Renal cortex interstitium (tissue), 15 donors: ENCODE measurements at places on chromosomes 3 and 15. TPM values are rescaled to one million over a fixed set of nuclear protein-coding genes. Genes with fewer than 3 reads are reported as not detected.

Gene ZBTB47
- 12.5 TPM for polyA plus RNA-seq

Gene GCSAM
- 1.3 TPM for polyA plus RNA-seq

Gene CAMKV
- 0.16 TPM for polyA plus RNA-seq

Gene GTF2A2
- 119 TPM for polyA plus RNA-seq

Gene OR4F6
- polyA plus RNA-seq: not detected

Gene VIPR1
- polyA plus RNA-seq: 1.4 TPM

DNA sequence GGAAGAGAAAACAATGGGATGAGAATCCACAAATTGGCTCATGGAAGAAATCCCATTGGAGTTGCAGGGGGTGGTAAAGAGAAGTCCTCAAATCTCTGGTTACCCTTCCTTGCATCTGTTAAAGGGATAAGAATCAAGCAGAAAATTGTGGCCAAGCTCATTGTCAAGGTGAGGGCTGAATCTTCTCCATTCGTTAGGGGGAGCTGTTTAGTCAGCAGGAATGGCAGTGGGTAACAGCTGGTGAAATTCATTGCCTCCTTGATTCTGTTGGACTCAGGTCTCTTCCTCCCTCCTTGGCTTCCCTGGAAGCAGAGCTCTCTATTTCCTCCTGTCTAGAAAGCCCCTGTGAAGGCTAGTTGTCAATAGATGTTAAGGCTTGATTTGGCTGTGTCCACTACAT is 343.1 kb upstream of the SEMA6D start:
- DNase-seq: no peak

GRCh38 chr15:101176625-101177024 is 75.2 kb downstream of the CHSY1 start:
- DNase-seq: no peak

GRCh38 chr15:67685008-67685599 is 140.2 kb upstream of the SKOR1 start:
- peak; percentile 16 for DNase-seq

DNA sequence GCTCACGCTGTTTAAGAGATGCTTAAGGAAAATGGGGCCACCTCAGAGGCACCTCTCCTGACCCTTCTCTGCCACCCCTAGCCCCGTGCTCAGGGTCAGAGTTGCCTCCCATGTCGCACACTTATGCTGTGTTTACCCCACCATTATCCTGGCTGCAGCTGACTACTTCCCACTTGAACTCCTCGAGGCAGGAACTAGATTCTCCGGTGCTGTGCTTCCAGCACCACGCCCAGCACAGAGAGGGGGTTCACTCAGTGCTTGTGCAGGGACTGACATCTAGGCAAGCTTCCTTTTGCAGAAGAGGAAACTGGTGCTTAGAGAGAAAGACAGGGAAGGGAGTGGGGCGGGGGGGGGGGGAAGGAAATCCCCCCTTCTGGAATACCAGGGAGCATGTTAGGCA is 340.1 kb downstream of the RORA start:
- DNase-seq: no peak

DNA sequence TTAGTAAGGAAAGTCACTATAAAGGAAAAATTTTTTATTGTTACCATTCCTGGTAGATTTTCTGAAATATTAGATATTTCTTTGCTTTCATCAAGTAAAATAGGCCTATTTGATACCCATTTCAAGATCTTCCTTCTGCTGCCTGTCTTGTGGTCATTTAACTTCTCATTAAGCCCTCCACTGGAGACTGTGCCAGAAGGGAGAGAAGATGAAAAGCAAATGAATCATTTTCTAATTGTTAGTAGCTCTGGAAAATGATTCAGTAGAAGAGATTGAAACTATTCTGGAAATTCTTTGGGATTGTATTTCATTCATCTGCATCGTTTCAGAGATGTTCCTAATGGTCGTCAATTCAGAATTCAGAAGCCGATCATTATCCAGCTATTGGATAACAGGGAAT is 3.2 kb downstream of the KCTD6 start:
- no peak for DNase-seq

DNA sequence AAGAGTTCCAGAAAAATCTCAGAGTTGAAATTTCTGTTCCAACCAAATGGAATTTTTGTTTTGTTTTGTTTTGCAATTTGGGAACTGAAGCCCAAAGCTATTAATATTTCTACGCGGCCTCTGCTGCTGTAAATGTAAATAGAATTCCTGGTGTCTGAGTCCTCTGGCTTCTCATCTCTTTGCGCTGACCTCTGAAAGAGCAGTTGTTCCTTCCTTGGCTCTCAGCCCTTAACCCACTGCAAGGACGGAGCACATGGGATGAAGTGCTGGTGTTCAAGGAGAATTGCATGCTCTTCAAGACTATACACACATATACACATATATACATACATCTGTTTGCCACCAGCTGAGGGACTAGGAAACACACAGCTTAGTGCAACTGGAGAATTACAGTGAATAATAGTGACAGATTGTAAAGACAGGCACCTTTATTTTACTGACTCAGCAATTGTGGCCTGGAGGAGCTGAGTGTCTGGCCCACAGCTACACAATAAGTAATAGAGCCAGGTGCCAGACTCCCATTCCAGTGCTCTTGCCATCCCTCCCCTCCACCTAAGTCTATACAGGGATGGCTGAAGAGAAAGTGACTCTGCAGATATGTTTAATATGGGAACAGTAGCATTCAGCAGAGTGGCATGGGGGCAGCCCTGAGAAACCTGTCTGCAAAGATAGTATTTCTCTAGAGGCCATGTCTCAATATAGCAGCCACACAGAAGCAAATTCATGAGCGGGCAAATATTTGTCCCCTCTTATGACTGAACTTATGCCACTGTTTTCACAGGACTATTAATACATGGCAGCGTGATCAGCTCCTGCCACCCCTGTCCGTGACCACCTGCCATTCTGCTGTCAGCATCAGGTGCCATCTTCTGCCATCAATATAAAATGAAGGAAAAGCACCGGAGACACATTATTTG is 42.3 kb downstream of the NEK10 start:
- DNase-seq: no peak

GRCh38 chr3:119664370-119664769 is 4.0 kb upstream of the POPDC2 start:
- no peak for DNase-seq

DNA sequence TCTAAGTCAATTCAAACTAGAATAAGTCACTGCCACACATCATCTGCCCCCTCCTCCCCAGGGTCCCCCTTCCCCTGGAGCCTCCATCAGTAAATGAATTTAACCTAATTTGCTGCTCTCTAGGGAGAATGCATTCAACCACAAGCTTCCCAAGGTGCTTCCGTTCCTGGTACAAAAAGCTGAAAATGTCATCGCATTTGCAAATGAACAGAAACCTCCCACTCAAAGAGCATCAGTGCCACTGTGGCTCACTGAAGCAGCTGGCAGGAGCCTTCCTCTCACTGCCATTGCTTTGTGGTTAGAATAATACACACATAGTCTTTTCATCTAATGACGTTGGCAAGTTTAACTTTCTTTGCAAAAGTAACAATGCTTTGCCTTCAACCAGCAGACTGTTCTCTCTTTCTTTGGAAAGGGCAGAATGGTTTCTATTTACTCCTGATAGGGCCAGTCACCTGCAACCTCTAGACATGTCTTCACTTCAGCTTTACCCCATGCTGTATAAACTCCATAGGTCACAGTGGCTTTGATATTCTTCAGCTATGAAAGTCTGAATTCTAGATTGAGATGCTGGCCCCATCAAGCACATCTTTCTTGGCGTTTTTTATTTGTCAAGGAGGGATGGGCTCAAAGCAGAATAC is 238.1 kb downstream of the CPNE4 start:
- DNase-seq: no peak

- DNase-seq: no peak
Measured at GRCh38 chr15:66670762-66671580, 31.1 kb upstream of the SMAD6 start.

- no peak for DNase-seq
Measured at GRCh38 chr15:39625451-39625850, 44.6 kb downstream of the THBS1 start.

DNA sequence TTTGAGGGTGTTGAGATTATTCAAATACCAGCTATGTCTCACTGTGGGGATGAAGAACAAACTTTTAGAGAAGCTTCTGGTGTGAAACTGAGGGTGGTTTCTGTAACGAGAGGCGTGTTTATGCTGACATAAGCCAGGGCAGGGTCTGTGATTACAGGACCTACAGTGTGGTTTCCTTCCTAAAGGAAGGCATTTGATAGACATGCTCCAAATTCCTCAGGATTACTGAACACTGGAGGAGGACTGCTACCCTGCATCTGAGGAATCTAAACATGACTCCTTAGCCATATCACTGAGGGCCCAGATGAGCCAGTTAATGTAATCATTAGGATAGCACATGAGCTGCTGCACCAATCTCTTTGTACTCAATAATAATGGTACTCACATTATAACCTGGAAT is 328.4 kb upstream of the UMPS start:
- DNase-seq: no peak

DNA sequence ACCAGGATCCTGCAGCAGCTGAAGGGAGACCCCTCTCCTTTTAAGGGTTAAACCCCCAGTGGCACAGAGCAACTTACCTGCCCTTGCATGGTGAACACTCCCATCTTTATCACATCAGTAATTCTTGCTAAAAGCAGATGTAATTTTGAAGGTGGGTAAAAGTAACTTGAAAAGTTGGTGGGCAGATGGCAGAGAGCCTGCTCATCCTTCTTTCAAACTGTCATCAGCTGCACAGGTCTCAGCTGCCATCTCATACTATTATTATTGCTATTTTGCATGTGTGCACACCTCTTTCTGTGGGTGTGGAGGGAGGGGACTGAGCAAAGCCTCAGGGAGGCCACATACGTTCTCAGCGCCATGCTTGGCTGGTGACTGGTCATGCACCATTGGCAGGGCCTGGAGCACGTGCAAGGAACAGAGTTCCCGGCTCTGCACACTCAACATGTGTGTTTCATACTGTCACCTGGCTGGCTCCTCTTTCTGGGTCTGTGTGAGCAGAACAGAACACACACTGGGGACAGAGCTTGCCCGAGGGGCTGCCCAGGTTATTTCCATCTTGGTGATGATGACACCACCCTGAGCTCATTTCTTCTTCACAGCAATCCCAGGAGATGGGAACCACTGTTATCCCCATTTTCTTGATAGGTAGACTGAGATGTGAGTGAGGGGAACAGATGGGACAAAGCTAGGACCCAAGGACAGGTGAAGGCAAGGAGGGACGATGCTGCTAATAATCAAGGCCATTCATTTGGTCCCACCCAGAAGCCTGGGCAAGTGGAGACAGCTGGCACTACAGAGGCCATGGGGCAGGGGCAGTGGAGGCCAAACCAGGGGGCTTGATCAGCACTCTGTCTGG is 95.8 kb upstream of the KLF13 start:
- no peak for DNase-seq

- DNase-seq: peak; percentile 98
Measured at GRCh38 chr3:45688882-45689786, at the start of gene SACM1L. TSS of gene SACM1L (plus strand) at chr3:45689396. CDS start at chr3:45689466, 70 bp downstream.
